ENCODE measurements at places on chromosomes 13 and 19. TPM values are rescaled to one million over a fixed set of nuclear protein-coding genes. Genes with fewer than 3 reads are reported as not detected.
A peak's percentile ranks its signal among the peaks of the same experiment; 100 is the strongest.

DNA sequence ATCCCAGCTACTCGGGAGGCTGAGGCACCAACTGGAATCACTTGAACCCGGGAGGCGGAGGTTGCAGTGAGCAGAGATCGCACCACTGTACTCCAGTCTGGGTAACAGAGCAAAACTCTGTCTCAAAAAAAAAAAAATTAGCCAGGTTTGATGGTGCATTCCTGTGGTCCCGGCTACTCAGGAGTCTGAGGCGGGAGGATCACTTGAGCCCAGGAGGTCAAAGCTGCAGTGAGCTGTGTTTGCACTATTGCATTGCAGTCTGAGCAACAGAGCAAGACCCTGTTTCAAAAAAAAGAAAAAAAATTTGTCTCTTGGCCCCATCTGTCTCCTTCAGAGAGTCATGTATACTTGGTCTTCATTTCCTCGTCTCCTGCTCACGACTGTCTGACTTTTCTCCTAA is 1.6 kb downstream of the CCDC97 start:
- peaks cover 15% of the 10 kb centered on the region for H3K36me3 ChIP-seq
- H3K4me3 ChIP-seq = peak overlapping the region; percentile 100
- peaks cover 35% of the 10 kb centered on the region for H3K4me1 ChIP-seq
- peak overlapping the region; percentile 64 for H3K27ac ChIP-seq

DNA sequence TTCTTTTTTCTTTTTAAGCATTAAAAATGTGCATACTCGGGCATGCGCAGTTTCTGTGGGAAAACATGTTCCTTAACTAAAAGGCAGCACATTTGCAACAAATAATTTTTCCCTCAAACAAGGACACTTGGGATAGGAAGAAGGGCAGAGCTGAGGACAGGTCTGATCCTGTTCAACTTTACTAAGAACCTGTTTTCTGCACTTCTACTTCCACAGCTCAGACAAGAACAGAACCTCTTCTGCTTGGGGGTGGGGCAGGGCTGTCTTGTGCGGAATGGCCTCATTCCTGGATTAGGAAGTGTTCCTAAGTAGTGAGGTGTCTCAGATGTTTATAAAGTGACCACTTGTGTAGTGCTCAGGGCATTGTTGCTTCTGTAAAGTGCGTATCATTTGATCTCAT is 18.3 kb downstream of the SAFB start:
- H3K36me3 ChIP-seq = peaks cover 18% of the 10 kb centered on the region
- no peak overlapping the region for H3K4me3 ChIP-seq
- peaks cover 4% of the 10 kb centered on the region for H3K4me1 ChIP-seq
- no peak for DNase-seq
- H3K27ac ChIP-seq = peak overlapping the region; percentile 22

DNA sequence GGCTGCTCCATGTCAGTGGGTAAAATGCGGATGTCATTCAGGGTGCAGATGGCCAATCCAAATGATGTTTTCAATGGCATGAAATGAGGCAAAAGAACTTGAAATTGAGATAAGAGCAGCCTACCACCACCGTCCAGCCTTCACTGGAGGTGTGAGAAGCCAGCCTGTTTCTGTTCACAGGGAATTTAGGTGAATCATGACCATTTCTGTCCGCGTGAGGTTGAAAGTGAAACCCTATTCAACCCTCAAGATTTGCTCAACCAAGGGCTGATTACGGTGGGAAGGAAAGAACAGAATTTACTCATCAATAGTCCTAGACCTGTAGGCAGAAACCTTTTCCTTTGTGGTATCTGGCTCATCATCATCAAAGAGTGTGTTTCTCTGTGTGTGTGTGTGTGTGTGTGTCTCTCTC is 370.7 kb downstream of the COG6 start:
- H3K4me1 ChIP-seq = peaks cover 4% of the 10 kb centered on the region
- no peaks in the 10 kb centered on the region for H3K36me3 ChIP-seq
- no peak for DNase-seq

DNA sequence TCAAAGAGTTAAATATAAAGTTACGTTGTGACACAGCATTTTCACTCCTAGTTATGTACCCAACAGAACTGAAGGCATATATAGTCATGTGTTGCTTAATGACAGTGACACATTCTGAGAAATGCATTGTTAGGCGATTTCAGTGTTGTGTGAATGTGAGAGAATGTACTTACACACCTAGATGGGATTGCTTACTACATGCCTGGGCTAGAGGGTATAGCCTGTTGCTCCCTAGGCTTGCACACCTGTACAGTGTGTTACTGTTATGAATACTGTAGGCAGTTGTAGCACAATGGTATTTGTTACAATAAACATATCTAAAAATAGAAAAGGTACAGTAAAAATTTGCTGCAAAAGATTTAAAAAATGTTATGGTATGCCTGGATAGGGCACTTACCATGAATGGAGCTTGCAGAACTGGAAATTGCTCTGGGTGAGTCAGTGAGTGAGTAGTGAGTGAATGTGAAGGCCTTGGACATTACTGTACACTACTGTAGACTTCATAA is 89.2 kb downstream of the DHRS12 start:
- no peaks in the 10 kb centered on the region for H3K27me3 ChIP-seq
- peak overlapping the region; percentile 92 for H3K27ac ChIP-seq
- DNase-seq = no peak
- no peaks in the 10 kb centered on the region for H3K4me1 ChIP-seq
- no peak overlapping the region for H3K4me3 ChIP-seq
- H3K36me3 ChIP-seq = peaks cover 5% of the 10 kb centered on the region

- no peak for DNase-seq
- H3K4me1 ChIP-seq = no peaks in the 10 kb centered on the region
- no peaks in the 10 kb centered on the region for H3K36me3 ChIP-seq
- no peak overlapping the region for H3K27ac ChIP-seq
- no peaks in the 10 kb centered on the region for H3K27me3 ChIP-seq
Measured at GRCh38 chr13:69487576-69487975, 620.0 kb upstream of the ATXN8OS start.

DNA sequence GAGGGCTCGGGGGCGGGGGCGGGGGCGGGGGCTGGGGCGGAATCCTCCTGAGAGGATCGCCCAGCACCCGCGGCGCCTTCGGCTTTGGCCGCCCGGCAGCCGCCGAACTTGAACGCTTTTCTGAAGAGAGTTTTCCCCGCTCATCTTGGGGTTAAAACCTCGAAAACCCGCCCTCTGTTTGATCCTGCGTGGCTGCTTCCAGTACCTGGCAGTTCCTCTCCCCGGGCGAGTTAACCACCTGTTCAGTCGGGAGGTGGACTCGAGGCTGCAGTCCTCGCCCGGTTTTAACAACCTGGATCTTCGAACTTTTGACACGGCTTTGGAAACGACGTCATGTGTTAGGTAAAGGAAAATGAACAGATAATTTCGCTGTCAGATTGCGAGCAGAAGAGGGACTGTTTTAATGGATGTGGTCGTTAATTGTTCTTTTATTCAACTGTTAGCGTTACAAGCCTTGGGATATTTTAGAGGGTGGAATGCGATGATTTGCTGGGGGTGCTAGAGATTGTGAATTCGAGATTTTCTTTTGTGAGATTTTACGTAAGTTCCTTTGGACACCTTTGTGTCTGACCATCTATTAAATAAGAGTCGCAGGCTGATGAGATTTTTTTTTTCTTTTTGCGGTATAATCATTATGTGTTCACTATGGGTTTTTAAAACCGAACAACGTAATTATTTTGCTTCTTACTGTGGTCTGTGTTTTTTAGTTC is 1.0 kb downstream of the FNDC3A start:
- peak overlapping the region; percentile 95 for H3K4me3 ChIP-seq
- peak overlapping the region; percentile 95 for H3K27ac ChIP-seq
- H3K36me3 ChIP-seq = peaks cover 5% of the 10 kb centered on the region
- DNase-seq = no peak
- H3K4me1 ChIP-seq = peaks cover 16% of the 10 kb centered on the region

DNA sequence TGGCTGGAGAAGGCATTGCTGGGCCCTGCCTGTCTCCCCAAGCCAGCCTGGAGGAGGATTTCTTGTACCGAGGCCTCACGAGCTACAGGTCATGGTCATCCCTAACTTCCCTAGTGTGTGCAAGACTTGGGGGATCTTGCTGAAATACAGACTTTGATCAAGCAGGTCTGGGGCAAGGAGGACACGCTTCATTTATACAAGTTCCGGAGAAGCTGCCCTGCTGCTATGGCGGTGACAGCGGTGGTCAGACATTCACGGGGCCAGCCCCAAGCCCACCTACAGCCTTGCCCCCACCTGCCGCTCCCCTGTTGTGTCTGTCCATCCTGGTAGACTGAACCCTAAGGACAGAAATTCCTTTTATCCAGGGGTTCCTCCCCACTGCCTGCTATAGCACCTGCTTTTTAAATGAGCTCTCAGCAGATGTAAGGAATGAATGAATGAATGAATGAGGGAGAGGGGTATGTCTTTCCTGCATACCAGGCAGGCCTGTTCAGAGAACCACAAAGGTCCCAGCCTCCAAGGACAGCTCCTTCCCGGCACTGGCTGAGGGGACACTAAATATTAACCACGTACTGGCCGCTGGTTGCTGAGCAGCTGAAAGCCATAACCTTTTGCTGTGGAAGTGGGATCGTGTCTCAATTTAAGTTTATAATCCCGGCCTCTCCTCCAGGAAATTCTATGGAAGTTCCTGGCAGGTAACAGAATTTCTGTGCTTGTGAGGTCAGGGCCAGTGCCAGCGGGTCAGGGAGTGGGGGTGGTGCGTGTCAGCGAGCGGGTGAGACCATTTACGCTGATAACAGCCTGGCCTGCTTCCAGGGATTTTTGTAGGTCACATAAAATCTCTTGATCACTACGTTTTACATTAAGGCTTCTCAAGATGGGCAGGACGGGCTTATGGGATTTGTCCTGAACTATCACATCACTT is 27.1 kb downstream of the TSSK6 start:
- H3K4me3 ChIP-seq = peak overlapping the region; percentile 77
- H3K27ac ChIP-seq = peak overlapping the region; percentile 94
- peaks cover 2% of the 10 kb centered on the region for H3K36me3 ChIP-seq

- H3K27ac ChIP-seq = no peak overlapping the region
- no peak overlapping the region for H3K4me3 ChIP-seq
- peaks cover 15% of the 10 kb centered on the region for H3K36me3 ChIP-seq
- no peaks in the 10 kb centered on the region for H3K27me3 ChIP-seq
Measured at GRCh38 chr13:40653527-40654318, 12.7 kb downstream of the FOXO1 start.

The LILRB3 gene
- not detected for total RNA-seq

The PRX gene
- 1.2 TPM for total RNA-seq

The SIGLEC5 gene
- not detected for total RNA-seq

The SLC10A2 gene
- total RNA-seq = 1.7 TPM

Measured in type B pancreatic cell (in vitro differentiated cells).